ENCODE measurements at places on chromosomes 1 and 21. TPM values are rescaled to one million over a fixed set of nuclear protein-coding genes. Genes with fewer than 3 reads are reported as not detected.

IL10 gene
- total RNA-seq = 0.84 TPM

CHIT1 gene
- 0.20 TPM for total RNA-seq

CGN gene
- total RNA-seq = 9.3 TPM

KCNQ4 gene
- 0.24 TPM for total RNA-seq

HLX gene
- 0.48 TPM for total RNA-seq

RHCE gene
- total RNA-seq = 0.76 TPM

OR6N1 gene
- total RNA-seq = not detected

ADAMTS1 gene
- 7.9 TPM for total RNA-seq

VN1R5 gene
- not detected for total RNA-seq

SPRR2G gene
- total RNA-seq = 0.68 TPM

SFPQ gene
- total RNA-seq = 116 TPM

ATP6V1G3 gene
- not detected for total RNA-seq

GSTM1 gene
- not detected for total RNA-seq

SYCP1 gene
- total RNA-seq = not detected

PTGFR gene
- total RNA-seq = 0.24 TPM

CD53 gene
- total RNA-seq = 5.1 TPM

FCMR gene
- 2.9 TPM for total RNA-seq

FCRL4 gene
- 0.04 TPM for total RNA-seq

KCND3 gene
- 1.7 TPM for total RNA-seq

SPRR2A gene
- 5,244 TPM for total RNA-seq

TTC22 gene
- 113 TPM for total RNA-seq

NBPF4 gene
- total RNA-seq = 0.08 TPM

LRRC8B gene
- total RNA-seq = 19.6 TPM

FAM43B gene
- 0.12 TPM for total RNA-seq

TRIM58 gene
- total RNA-seq = 0.20 TPM

FABP3 gene
- 0.36 TPM for total RNA-seq

CYP4A22 gene
- not detected for total RNA-seq

ANGEL2 gene
- 16.0 TPM for total RNA-seq

ORC1 gene
- total RNA-seq = 5.7 TPM

LY9 gene
- total RNA-seq = 0.20 TPM

Measured in esophagus mucosa (tissue), 1 donor.